Omental fat pad (tissue), 4 donors: ENCODE measurements at places on chromosomes 4 and X.

- no peak for DNase-seq
Observed at GRCh38 chr4:128787509-128788311, 21.8 kb upstream of the JADE1 start.

DNA sequence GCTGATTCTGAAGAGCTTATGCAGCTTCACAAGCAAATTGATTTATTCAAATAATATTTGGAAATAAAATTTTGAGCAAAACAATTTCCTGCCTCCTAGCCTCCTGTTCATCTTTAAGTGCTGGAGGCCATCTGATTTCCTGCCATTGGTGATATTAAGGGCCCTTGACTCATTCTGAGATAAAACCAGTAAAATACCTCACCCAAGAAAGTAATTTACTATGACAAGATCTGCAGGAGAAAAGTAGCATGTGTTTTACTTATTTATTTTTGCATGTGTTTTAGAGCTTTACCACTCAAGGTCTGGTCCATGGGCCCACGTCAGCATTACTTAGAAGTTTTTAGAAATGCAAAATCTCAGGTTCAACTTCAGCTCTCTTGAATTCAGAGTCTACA is 67.7 kb downstream of the DCLK2 start:
- no peak for DNase-seq

GRCh38 chr4:138092060-138092459 is 150.1 kb downstream of the SLC7A11 start:
- no peak for DNase-seq

- no peak for DNase-seq
Observed at GRCh38 chr4:173821876-173822275, 291.8 kb upstream of the HAND2 start.

- DNase-seq: no peak
Observed at GRCh38 chr4:187118166-187118565, 394.5 kb upstream of the FAT1 start.

- no peak for DNase-seq
Observed at GRCh38 chrX:97399400-97399799, 515.7 kb downstream of the RPA4 start.

DNA sequence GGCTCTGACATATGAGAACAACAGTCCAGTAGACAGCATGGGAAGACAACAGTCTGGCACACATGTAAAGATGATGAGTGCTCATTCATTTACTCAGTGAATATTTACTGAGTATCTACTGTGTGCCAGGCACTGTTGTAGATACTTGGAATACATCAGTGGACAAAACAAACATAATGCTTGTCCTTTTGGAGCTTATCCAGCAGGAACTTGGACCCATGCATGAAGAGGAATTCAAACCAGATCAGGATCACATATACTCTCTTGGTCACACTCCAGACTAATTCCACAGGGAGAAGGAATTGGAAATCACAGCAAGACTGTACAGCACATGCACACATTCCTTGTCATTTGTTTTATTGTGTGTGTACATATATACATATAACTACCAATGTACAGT is 217.6 kb upstream of the TTC29 start:
- DNase-seq: no peak

- no peak for DNase-seq
Observed at GRCh38 chrX:102624105-102624504, 24.8 kb downstream of the ARMCX5 start.

DNA sequence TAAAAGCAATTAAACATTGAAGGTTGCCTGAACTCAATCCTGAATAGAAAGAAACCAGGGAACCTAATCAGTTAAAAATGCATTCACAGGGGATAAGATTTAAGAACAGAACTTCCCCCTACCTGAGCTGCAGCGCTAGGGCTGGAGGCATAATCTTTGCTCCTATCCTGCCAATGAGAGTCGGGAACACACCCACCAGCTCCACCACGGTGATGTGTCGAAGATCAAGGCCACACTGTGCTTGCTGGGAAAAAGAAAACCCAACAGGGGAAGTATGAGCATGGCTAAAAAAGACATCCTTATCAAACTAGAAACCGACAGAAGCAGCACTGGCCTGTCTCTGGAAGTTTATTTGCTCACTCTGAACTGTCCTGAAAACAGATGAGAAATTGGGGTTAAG is 66.3 kb downstream of the SRPX start:
- DNase-seq: no peak

GRCh38 chr4:141126769-141127168 is 6.5 kb downstream of the RNF150 start:
- no peak for DNase-seq

DNA sequence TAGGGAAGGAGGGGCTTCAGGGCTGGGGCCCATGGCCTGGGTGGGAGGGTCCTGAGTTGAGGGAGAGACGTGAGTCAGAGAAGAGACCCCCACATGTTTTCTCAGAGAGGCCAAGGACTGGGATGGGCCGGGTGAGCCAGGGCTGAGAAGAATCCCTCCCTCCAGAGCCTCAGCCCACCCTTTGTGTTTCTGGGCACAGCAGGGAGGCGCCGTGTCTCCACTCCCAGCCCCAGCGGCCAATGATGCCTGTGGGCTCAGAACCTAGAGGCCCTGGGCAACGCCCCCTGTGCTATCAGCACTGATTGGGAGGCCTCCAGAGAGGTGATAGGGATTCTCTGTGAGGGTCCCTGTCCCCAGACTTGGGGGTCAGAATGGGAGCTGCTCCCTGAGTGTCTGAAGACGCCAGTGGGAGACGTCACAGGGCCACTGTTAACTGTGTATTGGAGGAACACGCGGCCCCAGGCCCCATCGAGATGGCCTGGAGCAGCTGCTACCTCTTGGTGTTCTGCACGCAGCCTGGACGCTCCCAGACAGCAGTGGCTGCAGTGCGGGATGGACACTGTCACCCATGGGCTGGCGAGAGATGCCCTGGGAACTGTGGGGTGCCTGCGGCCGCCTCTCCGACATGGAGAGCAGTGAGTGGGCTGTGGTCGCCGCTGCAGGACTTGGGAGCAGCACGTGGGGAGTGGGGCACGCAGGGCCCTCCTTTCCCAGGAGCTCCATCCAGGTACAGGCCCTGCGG is 8.5 kb downstream of the FGFRL1 start:
- DNase-seq: no peak

GRCh38 chr4:5992171-5992827 is 25.9 kb downstream of the C4orf50 start:
- no peak for DNase-seq

- no peak for DNase-seq
Observed at GRCh38 chr4:123158576-123158975, 236.2 kb upstream of the NUDT6 start.

DNA sequence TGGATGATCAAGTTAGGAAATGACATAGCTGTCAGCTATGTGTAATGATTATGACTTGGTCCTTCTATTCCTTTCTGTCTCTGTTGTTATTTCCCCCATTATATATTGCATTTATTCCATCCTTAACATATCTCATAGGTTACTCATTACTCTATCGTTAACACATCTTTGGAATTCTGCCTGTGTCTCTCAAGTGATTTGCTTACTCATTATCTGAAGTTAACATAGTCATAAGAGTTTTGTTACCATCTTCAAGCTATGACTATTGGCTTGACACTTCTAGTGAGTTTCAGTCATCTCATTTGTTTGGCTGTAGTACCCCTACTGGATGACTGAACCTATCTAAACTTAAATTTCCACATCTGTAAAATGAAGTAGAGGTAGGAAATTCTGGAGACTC is 286.1 kb upstream of the PPP1R2C start:
- DNase-seq: no peak

GRCh38 chr4:166197166-166197565 is 324.1 kb downstream of the TLL1 start:
- DNase-seq: no peak

- no peak for DNase-seq
Observed at GRCh38 chr4:121272526-121272925, 108.3 kb downstream of the QRFPR start.

DNA sequence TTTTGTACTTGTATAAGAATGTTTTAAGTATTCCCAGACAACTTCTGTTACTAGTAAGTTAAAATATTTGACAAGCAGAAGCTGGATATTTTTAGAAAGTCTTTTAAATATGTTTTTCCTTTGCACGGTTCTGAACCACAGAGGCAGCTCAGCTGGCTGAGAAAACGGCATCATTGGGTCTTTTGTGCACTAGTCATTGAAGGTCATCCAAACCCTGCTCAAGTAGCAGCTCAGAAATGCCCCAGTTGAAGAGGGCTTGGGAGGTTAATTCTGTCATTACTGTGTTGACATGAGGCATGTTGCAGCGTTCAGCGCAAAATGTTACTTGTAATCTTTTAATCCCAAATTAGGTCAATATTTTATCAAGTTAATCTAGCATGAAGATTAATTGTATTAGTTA is 383.7 kb upstream of the FAM241A start:
- no peak for DNase-seq

DNA sequence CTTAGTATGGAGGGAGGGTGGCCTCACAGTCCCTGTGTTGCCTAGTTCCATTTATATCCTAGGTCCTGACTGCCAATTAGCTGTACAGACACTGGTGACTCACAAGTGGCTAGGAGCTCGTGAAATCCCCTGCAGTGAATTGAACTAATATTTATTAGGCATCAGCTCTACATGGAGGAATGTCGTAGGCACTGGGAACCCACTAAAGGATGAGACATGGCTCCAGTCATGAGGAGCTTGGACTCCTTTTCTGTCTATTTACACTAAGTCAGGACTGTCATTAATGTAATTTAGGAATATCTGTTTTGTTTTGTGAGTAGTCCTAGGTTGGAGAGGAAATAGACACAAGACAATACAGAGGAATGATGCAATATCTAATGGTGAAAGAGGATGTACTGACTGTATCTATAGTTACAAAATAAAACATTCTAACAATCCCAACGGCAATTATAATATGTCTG is 67.7 kb downstream of the MID1IP1 start:
- no peak for DNase-seq

- no peak for DNase-seq
Observed at GRCh38 chrX:103367502-103367901, 8.8 kb upstream of the BEX3 start.

DNA sequence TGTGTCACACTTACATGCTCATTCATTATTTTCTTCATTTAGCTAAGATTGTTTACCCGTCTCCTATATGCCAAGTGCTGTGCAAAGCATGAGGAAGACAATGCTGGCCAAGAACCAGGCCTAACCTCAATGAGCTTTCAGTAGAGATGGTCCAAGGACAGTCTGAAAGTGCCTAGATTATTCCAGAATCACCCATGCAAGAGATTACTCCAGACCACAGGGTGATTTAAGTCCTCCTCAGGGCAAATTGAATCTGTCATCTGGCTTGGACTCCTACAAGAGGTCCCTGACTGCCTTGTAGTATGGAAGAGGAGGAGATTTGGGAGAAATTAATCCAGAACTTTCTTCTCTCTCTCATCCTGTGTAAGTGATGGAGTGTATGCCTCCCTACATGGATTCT is 99.4 kb upstream of the NDP start:
- no peak for DNase-seq

DNA sequence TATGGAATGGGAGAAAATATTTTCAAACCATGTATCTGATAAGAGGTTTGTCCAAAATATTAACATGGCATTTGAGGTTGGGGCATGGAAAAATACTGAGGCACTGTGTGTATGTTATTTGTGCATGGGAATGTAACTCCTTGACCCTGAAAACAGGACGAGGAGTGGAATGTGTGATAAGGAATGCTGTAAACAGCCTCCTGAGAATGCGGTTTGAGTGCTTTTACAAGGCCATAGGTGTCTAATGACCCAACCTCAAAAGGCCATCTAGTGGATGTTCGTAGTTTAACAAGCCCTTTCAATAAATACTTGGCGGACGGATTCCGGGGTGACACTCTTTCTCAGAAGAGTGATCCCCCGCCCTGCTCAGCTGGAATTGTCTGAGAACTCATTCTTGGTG is 162.9 kb upstream of the USP9X start:
- no peak for DNase-seq

DNA sequence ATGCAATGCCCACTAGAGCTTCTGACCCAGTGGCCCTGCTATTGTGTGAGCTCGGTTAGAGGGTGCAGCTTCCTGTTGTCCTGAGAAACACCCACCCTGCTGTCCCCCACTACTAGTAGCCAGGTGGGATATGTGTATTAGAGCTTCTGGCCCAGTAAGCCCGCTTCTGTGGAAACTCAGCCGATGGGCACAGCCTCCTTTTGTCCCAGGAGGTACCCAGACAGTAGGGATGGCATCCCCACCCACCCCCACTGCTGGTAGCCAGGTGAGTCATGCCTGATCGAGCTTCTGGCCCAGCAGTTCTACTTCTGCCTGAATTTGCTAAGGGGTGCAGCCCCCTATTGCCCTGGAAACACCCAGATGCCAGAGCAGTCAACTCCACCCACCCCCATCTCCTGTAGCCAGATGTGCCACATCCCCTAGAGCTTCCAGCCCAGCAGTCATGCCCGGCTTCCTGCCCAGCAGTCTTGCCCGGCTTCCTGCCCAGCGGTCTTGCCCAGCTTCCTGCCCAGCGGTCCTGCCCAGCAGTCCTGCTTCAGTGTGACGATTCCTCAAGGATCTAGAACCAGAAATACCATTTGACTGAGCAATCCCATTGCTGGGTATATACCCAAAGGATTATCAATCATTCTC is 162.7 kb upstream of the KLF8 start:
- DNase-seq: no peak

GRCh38 chr4:158122501-158122900 is 50.3 kb downstream of the GASK1B start:
- DNase-seq: no peak

- DNase-seq: no peak
Observed at GRCh38 chr4:159150821-159151390, 48.0 kb downstream of the RAPGEF2 start.

GRCh38 chr4:53899586-53900270 is 164.7 kb downstream of the CHIC2 start:
- no peak for DNase-seq

DNA sequence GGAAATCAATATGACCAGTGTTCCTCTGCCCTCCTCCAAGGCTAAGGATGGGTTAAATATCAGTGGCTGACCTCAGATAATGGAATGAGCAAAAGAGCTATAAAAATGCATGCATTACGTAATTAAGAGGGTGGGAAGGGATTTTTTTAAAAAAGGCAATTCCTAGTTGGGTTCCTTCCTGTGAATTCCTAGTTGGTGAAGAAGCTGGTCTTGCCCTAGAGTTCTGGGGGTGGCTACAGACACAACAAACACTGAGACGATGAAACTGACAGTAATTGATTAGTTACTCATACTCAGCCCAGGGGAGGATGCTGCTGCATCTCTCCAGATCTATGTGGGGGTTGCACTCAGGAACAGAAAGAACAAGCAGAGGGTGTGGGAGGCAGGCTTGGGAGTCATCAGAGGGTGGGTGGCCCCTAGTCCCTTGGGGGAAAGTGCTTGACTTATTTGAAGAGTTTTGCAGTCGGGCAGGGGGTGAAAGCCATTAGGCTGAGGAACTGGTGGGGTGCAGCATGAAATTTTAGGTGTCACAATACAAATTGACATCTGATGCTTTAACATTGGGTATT is 662.0 kb upstream of the FRG1 start:
- DNase-seq: no peak

DNA sequence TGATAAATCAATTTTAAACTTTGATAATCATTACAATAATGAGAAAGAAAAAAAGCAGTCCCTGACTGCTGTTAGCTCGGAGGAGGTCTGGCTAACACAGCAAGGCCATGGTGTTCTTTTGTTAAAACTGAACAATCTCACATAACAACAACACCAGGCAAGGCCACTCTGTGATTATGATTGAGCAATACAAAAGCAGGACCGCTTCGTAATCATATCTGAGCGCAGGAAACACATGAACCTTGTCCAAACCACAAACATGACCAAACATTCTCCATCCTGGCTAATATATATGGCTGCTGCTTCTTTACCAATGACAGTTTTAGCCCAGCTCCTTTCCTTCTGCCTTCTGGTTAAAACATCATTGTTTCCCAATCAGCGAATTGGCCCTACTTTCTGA is 76.8 kb upstream of the DDX53 start:
- DNase-seq: no peak

- DNase-seq: no peak
Observed at GRCh38 chr4:105059337-105059736, 87.3 kb upstream of the TET2 start.
